Cortex of kidney (tissue), 1 donor: ENCODE measurements at places on chromosomes 11 and 22.

- no peak for DNase-seq
Observed at GRCh38 chr22:22802339-22802970, 85.2 kb upstream of the IGLL5 start.

- DNase-seq = no peak
Observed at GRCh38 chr22:24812950-24813775, 7.2 kb downstream of the SGSM1 start.

DNA sequence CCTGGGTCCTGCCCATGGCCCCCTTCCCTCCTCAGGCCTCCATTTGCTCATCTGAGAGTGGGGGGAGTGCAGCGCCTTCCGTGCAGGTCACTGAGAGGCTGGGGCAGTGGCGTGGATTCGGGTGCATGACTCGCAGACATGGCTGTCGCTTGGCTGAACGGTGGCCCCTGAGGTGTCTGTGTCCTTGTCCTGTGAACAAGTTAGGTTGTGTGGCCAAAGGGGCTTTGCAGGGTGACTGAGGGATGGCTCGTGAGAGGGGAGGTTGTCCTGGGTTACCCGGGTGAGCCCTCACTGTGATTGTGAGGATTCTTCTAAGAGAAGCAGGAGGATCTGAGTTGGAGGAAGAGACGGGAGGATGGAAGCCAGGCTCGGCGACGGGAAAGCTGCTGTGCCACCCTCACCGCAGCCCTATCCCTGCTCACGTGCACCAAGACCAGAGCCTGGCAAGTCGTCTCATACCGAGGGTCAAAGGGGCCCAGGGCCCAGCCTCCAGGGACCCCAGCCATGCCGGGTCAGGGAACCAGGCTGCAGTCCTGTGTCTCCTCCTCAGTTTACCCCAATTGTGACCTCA, 79.1 kb downstream of the KCNQ1 start:
- DNase-seq = no peak

DNA sequence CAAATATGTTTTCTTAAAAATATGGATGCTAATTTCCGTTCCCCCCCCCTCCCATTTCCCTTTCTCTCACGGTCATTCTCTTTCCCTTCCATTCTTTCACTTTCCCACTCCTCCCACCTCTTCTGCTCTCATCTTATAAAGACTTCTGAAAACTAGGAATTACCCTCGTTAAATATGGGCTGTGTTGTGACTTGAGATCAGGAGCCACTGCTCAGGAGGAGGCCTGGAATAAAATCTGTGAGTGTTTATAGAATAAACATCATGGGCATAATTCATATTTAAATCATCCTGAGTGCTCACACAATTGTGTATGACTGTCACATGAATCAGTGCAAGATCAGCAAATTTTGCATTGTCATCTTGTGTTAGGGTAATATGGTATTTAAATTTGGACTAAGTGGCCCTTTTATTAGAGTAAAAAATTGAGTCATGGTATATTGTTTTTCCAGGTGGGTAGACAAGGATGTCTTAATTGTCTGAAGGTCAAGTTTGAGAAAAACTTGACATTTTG, 208.0 kb downstream of the DDX10 start:
- no peak for DNase-seq

DNA sequence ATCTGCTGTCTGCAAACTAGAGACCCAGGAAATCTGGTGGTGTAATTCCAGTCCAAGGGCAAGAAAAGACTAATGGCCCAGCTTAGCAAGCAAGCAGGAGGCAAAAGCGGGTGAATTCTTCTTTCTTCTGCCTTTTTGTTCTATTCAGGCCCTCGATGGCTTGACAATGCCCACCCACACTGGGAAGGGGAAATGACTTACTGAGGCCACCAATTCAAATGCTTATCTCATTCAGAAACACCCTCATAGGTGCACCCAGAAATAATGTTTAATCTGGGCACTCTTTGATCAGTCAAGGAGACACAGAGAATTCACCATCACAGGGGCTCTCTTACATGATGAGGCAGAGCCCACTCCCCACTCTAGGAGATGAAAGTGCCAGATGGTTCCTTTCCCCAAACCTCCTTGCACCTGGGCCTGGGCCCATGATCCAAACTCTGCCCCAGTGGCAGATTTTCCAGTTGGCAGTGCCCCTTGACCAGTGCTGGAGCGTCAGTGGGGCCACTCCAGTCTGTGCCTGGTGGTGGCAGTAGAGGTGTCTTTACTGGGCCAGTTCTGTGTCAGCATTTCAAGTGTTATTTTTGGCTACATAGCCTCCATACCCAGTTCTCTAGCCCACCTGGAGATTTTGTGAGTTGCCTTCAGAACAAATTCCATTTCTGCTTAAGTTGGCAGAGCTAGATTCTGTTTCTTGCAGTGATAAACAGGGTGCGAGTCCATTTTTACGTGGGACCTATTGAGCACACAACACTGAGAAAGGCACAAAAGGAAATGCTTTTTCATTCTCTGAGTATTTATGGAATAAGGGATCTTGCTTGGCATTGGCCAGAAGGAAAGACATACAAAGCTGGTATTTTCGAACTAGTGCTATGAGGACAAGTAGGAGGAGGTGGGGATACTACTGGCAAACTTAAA, 7.5 kb downstream of the ELMOD1 start:
- DNase-seq = no peak

GRCh38 chr11:93570759-93571413, 27.7 kb upstream of the SMCO4 start:
- no peak for DNase-seq
